Osteoblast (primary cell): ENCODE measurements at places on chromosomes 11 and 22. TPM values are rescaled to one million over a fixed set of nuclear protein-coding genes. Genes with fewer than 3 reads are reported as not detected.
A peak's percentile ranks its signal among the peaks of the same experiment; 100 is the strongest.

Gene ASPHD2
- 3.2 and 6.2 TPM in 2 replicates for total RNA-seq

DNA sequence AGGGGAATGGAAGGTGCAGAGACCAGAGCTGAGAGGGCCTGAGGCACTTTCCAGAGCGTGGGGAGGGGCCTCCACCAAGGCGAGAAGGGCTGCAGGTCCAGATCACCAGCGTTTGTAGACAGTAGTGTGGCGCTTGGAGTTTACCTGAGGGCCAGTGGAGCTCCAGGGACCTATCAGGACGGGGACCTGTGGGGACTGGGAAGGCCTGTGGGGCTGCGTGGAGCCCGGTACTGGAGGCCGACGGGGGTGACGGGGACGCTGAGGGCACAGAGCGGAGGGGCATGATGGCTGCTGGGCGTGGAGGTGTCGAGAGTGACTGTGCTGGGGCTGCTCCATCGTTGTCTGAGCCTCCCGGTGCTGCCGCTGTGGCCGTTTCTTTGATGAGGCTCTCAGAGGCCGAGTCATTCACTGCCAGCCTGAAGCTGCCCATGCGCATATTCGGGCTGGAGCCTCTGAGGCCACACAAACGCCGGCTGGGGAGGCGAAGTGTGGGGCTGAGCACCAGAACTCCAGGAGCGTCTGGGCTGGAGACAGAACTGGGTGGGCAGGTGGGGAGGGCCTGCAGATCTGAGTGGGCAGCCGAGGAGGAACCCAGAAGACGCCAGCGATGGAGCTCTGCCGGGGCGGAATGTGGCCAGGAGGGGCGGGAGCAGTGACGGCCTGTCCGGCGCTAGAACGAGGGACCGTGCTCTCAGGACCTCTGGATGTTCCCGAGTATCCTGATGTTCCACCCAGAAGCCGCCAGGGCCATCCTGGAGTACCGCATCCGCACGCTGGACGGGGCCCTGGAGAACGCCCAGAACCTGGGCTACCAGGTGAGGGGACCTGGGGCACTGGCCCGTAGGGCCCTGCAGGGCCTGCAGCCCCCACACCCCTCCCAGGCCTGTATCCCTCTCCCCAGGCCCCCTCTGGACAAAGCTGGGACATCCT is 2.6 kb downstream of the PGGHG start:
- peak; percentile 89 for DNase-seq

GRCh38 chr11:32426819-32427615 is 8.3 kb downstream of the WT1 start:
- peak; percentile 73 for DNase-seq

Gene C11orf86
- total RNA-seq: not detected in 2 replicates

Gene OR4X1
- not detected in 2 replicates for total RNA-seq

GRCh38 chr22:33894515-33894914 is 25.8 kb downstream of the LARGE1 start:
- DNase-seq: no peak

GRCh38 chr11:132042296-132042695 is 671.9 kb downstream of the NTM start:
- DNase-seq: no peak

Gene GAL3ST1
- not detected in 2 replicates for total RNA-seq

DNA sequence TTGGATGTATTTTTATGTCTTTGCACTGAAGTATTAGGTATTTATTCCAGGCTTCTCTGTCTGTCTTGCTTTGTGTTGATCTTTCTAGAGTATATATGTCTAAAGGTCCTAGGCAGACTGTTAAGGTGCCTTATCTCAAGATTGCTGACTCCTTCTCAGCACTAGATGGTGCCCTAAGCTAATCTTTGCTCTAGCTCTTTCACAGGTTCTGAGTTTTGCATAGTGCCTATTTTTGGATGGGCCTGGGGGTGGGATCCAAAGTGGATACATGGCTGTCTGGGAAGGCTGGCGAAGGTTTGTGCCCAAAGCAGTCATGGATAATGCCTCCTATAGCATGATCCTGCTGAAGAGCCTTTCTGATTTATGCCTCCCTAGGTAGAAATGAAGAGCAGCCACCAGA is 154.9 kb downstream of the TRPC6 start:
- no peak for DNase-seq

- DNase-seq: peak; percentile 86
Measured at GRCh38 chr11:36431429-36432092, 78.5 kb downstream of the TRAF6 start.

DNA sequence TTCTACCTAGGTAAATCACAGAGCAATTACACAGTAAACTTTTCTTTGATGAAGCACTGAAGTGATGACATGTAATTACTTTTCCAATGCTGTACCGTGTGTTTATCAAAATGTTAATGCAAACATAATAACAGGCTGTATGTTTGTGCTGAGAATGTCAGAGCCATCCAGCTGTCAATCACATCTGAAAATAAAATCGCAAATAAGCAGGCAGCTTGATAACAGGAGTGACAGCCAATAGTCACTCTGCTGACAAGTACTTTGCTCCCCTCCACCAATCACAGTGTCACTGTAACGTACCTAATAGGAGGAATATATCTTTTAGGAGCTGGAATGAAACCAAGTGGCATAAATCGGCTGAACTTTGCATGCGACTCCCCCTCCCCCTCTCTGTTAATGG is 119.7 kb downstream of the KIRREL3 start:
- no peak for DNase-seq

Gene CHEK1
- total RNA-seq: 16.6 and 22.4 TPM in 2 replicates

Gene OSM
- not detected in 2 replicates for total RNA-seq
